Subcutaneous adipose tissue (tissue), 4 donors: ENCODE measurements at places on chromosomes 4 and X. TPM values are rescaled to one million over a fixed set of nuclear protein-coding genes. Genes with fewer than 3 reads are reported as not detected.

INTU gene
- 7.7 TPM for total RNA-seq

GPC4 gene
- total RNA-seq, result 15.0 TPM

WNK3 gene
- total RNA-seq, result 0.68 TPM

STARD8 gene
- total RNA-seq, result 25.4 TPM

SPATA4 gene
- not detected for total RNA-seq

ATP2B3 gene
- total RNA-seq, result not detected

AFM gene
- not detected for total RNA-seq

FGD1 gene
- 1.9 TPM for total RNA-seq

CTAG2 gene
- not detected for total RNA-seq

P2RY4 gene
- 0.51 TPM for total RNA-seq

MAGEA2 gene
- total RNA-seq, result not detected

ADH7 gene
- total RNA-seq, result not detected

GABRE gene
- 317 TPM for total RNA-seq

ZDHHC15 gene
- 2.0 TPM for total RNA-seq

YIPF7 gene
- not detected for total RNA-seq

NKX6-1 gene
- total RNA-seq, result not detected

SLC25A53 gene
- 23.1 TPM for total RNA-seq

HS6ST2 gene
- total RNA-seq, result 0.34 TPM

PDE6B gene
- total RNA-seq, result 2.0 TPM

TCP11X2 gene
- not detected for total RNA-seq

SPP1 gene
- 2,902 TPM for total RNA-seq

RFC1 gene
- 42.3 TPM for total RNA-seq

MAPK10 gene
- 30.6 TPM for total RNA-seq

NEXMIF gene
- 0.49 TPM for total RNA-seq

UGT2A1 gene
- total RNA-seq, result not detected

ZNF718 gene
- total RNA-seq, result 7.2 TPM

UGT2B17 gene
- total RNA-seq, result 0.33 TPM

ARHGEF6 gene
- 73.3 TPM for total RNA-seq

MAGEE1 gene
- 1.1 TPM for total RNA-seq

TEC gene
- total RNA-seq, result 1.9 TPM

RTL9 gene
- 0.17 TPM for total RNA-seq

WDR17 gene
- 4.8 TPM for total RNA-seq

BEND4 gene
- total RNA-seq, result not detected

SLC34A2 gene
- not detected for total RNA-seq

PLK4 gene
- 7.8 TPM for total RNA-seq

CCNA2 gene
- 6.8 TPM for total RNA-seq

SCML2 gene
- 1.0 TPM for total RNA-seq

ZNF630 gene
- 0.65 TPM for total RNA-seq

CT47A1 gene
- not detected for total RNA-seq

MAGEC2 gene
- not detected for total RNA-seq

F8A3 gene
- 37.7 TPM for total RNA-seq

HMGN5 gene
- total RNA-seq, result 5.1 TPM

GYPB gene
- total RNA-seq, result not detected

CACNA1F gene
- 0.66 TPM for total RNA-seq

AP1S2 gene
- 50.1 TPM for total RNA-seq

KLHL15 gene
- total RNA-seq, result 10.4 TPM

WDFY3 gene
- 80.3 TPM for total RNA-seq

FOXP3 gene
- 0.22 TPM for total RNA-seq

PDLIM3 gene
- 9.6 TPM for total RNA-seq

CCSER1 gene
- total RNA-seq, result 16.1 TPM

SCRG1 gene
- total RNA-seq, result not detected

GNRHR gene
- not detected for total RNA-seq

CT45A3 gene
- total RNA-seq, result not detected

TMPRSS11B gene
- total RNA-seq, result not detected

PSAPL1 gene
- total RNA-seq, result not detected

LRIT3 gene
- 0.17 TPM for total RNA-seq

GPR78 gene
- not detected for total RNA-seq
